Activated CD4-positive, alpha-beta T cell treated with anti-CD3 and anti-CD28 coated beads, Interleukin-2, amount 10 ng/mL, durations not matched to agents 24 days and 14 days (primary cell): ENCODE measurements at places on chromosomes 2 and 18. TPM values are rescaled to one million over a fixed set of nuclear protein-coding genes. Genes with fewer than 3 reads are reported as not detected.

Gene LYG1
- 2.1 TPM in 2 replicates for total RNA-seq

Gene STAT4
- total RNA-seq, result 47.9 and 50.8 TPM in 2 replicates

Gene ALPI
- not detected in 2 replicates for total RNA-seq

DNA sequence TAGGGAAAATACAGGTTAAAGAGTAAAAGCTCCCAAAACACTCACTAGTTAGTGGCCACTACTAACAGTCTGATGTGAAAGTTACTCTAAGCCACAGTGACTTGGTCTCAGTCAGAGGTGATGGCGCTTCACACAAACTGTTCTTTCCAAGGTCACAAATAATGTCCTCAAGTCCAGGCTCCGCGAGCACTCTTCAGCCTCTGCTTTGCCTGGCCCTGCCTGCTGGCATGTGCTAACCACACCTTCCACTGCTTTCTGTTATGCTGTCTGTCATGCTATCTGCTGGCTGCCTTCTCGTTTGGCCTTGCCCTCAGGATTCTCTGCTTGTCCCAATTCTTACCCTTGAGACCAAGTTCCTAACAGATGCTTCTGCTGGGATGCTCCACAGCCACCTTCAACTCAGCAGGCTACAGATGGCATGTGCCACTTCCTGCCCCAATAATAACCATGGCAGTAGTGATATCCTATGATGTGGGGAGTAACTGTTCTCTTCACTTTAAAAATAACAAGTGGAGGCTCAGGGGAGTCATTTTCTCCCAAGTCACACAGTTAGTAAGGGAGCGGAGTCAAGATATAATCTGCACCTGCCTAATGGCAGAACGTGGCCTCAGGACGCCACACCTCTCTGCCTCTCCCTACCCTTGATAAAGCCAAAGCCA is 75.7 kb downstream of the ZAP70 start:
- DNase-seq, result peak; percentile 44
